Activated CD4-positive, alpha-beta T cell treated with anti-CD3 and anti-CD28 coated beads for 4 hours (primary cell): ENCODE measurements at places on chromosomes 13 and 19.
A peak's percentile ranks its signal among the peaks of the same experiment; 100 is the strongest.

DNA sequence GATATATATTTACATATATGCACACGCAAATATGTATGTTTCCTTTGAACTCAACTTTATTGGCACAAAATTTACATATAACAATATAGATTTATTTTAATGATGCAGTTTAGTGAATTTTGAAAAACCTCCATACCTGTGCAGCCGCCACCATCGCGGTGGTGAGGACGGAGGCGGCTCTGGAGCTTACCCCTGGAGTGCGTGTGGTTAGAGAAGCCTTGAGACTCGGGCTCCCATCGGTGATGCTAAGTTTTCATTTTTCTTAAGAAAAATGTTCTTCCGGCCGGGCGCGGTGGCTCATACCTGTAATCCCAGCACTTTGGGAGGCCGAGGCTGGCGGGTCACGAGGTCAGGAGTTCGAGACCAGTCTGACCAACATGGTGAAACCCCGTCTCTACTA is 31.8 kb downstream of the GJA3 start:
- DNase-seq: no peak

DNA sequence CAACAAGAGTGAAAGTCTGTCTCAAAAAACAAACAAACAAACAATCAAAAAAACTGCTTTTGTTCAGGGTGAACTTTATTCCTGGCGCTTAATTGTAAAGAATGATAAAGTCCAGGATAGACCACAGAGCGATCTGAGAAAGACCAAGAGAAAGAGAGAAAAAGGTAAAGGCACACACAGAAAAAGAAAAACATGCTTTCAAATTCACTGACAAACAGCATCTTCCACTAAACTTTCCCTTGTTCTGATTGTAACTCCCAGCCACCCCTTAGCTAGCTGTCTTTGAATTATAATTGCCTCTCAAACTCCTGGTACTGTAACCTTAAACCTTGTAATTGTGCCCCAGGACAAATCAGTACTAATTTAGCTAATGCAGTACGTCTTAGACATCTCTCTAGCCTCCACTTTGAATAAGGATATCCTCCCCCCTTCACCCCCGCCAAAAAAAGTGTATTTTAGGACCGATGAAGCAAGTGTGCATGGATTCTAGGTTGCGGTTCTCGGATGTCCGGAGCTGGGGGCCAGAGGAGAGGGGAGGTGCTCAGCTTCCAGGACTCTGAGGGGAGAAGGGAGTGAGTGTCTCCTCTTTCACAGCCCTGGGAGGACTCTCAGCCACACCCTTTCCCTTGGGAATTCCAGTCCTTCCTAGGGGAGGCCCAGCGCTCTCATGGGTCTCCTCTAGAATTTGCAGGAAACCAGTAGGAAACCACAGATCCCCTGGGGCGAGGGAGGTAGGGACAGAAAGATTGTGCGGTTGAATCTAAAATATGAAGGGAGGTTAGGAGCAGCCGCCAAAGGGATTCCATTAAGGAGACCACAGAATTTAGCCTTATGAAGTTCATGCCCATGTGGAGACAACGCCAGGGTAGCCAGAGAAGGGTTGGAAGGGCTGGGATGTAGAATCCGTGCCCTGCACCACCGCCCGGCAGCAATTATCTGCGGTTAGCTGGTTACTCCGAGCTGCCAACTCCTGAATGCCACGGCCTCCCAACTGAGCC is 19.7 kb downstream of the ZNF536 start:
- no peak for DNase-seq

DNA sequence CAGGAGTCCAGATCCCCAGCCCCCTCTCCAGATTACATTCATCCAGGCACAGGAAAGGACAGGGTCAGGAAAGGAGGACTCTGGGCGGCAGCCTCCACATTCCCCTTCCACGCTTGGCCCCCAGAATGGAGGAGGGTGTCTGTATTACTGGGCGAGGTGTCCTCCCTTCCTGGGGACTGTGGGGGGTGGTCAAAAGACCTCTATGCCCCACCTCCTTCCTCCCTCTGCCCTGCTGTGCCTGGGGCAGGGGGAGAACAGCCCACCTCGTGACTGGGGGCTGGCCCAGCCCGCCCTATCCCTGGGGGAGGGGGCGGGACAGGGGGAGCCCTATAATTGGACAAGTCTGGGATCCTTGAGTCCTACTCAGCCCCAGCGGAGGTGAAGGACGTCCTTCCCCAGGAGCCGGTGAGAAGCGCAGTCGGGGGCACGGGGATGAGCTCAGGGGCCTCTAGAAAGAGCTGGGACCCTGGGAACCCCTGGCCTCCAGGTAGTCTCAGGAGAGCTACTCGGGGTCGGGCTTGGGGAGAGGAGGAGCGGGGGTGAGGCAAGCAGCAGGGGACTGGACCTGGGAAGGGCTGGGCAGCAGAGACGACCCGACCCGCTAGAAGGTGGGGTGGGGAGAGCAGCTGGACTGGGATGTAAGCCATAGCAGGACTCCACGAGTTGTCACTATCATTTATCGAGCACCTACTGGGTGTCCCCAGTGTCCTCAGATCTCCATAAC is at the start of gene APOE:
Gene APOE (plus strand): TSS at position 360 of the 724 bp plus-strand sequence. CDS start 829 bp downstream, outside the sequence.
- DNase-seq: no peak

GRCh38 chr19:47230054-47230920 is 712 bp downstream of the BBC3 start:
- peak; percentile 77 for DNase-seq
